ENCODE measurements at places on chromosomes 4 and X.

DNA sequence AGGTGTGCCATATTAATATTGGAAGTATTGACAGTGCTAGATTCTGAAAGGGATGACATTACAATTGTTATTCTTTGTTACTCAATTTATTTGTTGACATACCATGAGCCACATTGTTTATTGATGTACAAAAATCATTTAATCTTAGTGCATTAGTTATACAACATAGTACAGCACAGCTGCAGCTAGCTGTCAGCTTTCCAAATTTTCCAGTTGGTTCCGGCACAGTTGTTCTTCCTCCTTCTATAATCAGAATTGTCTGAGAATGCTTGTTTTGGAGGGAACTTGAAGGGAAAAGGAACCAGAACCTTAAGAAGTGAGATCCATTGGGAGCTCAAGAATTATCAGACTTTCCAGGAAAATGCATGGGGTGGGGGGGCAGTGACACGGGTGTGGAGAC lies 281.4 kb downstream of the ZIC3 start:
- no peak for DNase-seq

- DNase-seq, result no peak
Observed at GRCh38 chrX:149151805-149152757, 353.0 kb downstream of the IDS start.

GRCh38 chrX:66919280-66919832 lies 280.5 kb upstream of the EDA2R start:
- DNase-seq, result no peak

DNA sequence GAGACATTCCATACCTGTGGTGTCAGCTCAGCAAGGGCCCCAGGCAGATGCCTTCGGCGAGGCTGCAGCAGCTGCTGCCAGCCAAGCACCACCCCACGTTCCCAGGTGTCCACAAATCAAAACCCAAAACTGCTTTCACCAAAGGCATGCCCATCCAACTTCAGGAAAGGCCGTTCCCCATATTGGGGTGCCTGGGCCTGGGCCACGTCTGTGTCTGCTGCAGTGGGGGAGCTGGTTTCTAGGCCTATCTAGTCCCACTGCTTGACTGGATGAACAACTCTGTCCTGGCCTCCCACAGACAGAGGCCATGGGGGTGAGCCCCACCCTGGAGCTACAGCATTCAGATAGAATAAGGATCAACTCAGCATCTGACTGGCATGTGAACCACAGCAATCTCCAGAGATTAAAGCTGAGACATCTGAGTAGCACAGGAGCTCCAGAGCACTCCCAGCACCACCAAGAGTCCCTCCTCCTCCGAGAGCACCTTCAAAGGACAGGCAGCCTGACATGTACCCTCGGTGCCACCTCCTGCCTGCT lies 37.0 kb downstream of the NAT8L start:
- DNase-seq, result no peak

- no peak for DNase-seq
Observed at GRCh38 chr4:184248216-184248615, 30.5 kb upstream of the ENPP6 start.

DNA sequence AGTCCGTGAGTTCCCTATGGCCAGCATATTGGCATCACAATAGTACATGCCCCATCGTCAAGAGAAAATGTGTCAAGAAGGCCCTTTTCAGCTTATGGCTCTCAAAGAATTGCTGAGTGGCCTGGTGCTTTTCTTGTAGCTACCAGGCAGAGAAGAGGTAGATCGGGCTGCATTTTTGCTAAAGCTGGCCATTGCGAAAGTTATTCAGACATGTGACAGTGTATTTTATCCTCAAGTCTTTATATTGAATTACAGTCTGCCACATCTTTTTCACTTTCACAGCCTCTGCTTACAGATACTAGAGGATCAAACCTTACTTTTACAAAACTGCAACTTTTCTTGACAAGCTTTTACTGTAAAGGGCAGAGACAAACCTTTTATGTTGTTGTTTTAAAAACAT lies 261.5 kb upstream of the IGFBP7 start:
- DNase-seq, result no peak

- DNase-seq, result peak; percentile 28
Observed at GRCh38 chr4:111854494-111855087, 290.7 kb upstream of the FAM241A start.

- DNase-seq, result no peak
Observed at GRCh38 chr4:37561803-37562207, 124.4 kb downstream of the RELL1 start.

- DNase-seq, result no peak
Observed at GRCh38 chrX:18985186-18985435, 1.2 kb upstream of the PHKA2 start.

DNA sequence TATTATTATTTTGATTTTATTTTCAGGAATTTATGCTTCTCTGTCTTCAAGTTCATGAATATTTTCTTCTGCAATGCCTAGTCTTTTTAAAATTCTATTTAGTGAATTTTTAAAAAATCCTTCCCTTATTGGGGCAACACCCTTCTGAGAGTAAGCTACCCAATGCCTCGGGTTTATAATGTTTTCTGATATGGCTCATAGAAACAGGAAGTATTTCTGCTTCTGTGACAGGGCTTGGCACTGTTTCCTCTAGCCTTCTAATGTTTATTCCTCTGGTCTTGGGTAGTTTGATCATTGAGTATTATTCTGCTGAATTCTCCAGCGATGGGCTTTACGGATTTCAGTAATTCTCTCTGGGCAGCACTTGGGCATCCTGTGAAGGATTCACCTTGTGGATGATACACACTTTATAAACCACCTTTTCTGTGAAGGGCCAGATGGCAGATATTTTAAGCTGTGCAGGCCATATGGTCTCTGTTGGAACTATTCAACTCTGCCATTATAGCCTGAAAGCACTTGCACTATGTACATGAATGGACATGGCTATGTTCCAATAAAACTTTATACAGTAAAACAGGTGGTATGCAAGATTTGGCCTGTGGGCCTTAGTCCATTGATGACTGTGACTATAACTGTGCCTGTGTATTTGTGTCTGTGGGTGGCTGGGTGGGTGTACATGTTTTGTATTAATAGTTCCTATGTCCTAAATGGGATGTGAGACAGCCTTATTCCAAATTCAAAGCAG lies 95.9 kb upstream of the FAT1 start:
- no peak for DNase-seq

GRCh38 chr4:144531841-144532240 lies 114.1 kb upstream of the HHIP start:
- DNase-seq, result no peak

DNA sequence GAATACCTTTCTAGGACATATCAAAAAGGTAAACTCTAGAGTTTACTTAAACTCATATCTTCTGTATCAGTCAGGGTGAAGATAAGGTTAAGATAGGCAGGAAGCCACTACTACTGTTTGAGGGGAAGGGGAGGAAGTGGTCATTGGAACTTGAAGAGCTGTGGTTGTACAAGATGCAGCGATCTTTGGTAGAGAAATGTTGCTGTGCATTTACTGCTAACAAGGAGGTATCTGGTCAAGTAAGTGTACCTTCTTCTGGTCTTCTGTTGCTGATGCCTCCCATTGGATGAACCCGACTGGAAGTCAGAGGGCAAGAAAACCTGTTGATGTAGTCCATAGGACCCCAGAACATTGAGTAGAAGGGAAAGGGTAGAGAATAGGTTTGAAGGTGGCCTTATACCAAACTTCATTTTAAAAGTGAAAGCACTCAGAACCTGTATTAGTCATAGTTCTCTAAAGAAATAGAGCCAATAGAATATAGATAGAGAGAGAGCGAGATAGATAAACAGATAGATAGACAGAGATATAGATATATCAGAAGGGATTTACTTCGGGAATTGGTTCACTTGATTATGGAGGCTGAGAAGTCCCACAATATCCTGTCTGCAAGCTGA lies 47.9 kb upstream of the TSPAN5 start:
- peak; percentile 77 for DNase-seq

DNA sequence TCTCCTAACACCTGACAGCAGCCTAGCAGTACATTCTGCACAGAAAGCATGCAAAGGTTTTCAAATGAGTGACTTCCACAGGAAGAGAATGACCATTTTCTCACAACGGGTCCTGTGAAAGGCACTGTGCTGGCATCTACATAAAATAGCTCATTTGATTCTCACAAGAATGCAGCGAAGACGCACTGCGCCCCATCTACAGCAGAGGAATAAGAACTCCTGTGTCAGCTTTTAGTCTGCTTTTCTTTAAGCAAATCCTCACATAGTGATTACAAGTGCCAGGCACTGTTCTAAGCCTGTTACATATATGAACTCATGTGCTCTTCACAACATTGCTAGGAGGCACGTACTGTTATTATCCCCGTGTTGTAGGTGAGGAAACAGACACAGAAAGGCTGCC lies 62.5 kb downstream of the AFAP1 start:
- DNase-seq, result no peak

GRCh38 chrX:96729053-96729452 lies 44.4 kb downstream of the DIAPH2 start:
- no peak for DNase-seq

DNA sequence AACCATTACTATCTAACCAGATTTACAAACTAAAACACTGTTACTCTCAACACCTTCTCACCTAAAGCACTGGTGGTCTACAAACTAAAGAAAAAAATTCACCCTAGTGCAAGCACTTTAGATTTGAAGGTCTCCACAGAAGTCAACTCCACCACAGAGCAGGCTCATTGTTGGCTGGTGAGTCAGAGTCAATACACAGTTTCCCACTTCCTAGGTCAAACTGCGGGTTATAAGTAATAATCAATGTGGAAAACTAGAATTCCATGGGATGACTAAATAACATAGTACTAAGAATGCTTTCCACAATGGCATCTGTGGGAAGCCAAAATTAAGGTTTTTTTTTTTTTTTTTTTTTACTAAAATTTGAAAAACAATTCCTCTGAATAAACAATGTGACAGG lies 191.8 kb downstream of the PDGFC start:
- no peak for DNase-seq

DNA sequence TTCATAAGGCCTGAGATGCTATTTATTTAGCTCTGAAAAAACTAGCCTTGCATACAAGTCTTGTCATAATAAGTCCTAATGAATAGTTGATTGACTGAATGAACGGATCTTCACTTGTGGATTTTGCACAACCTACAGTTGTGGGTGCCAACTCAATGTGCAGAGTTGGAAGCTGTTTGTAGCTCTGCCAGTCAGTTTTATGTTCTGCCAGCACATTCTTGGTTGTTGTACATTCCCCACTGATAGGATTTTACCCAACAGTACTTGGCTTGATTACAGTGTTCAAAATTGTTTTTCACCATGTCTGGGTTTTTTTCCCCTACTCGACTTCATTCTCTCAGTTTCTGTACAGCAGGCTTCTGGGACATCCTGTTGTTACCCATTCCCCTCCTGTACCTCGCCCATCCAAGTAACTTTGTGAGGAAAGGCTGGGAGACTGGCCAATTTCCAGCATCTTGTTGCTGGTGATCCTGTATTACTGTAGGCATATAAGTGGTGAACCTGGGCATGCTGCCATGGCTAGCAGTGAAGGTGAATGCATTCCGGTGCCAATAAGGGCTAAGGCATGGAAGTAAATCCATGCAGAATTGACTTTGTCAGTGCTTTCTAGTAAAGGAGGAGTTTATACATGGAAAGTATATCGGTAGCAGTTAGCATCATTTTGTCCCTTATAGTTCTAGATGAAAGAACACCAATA lies 22.8 kb downstream of the IL1RAPL1 start:
- DNase-seq, result no peak

- no peak for DNase-seq
Observed at GRCh38 chr4:107705742-107706556, 14.1 kb downstream of the PAPSS1 start.

DNA sequence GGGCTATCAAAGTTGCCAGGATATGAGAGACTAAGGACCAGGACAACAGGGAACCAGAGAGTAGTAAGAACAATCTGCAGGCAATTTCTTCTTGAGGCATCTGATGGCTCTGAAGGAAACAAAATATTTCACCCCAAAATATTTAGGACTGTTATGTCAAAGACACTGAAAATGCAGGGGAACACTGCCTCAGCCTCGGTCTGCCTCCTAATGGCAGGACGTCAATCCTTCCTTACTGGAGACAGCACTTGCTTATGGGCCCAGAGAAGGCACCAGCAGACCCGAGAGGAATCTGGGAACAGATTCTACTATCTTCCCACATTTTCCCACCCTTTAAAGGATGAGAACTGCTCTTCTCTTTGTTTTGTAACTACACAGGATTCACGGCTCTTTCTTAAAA lies 23.3 kb downstream of the RNF150 start:
- no peak for DNase-seq

DNA sequence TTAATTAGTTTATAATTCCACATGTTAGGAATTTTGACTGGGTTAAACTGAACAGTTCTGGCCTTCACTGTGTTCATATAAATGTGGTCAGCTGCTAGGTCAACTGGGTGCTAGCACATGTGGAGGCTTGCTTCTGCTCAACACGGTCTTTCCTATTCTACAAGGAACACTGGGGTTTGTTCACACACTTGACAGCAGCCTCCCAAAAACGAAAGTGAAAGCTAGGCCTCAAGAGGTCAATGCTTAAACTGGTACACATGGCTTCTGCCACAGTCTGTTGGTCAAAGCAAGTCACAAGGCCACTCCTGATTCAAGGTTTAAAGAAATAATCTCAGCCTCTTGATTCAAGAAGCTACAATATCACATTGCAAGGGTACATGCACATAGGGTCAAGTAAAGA lies 126.5 kb downstream of the QDPR start:
- peak; percentile 52 for DNase-seq

GRCh38 chrX:102832661-102833060 lies 104.4 kb upstream of the RAB40AL start:
- DNase-seq, result no peak

DNA sequence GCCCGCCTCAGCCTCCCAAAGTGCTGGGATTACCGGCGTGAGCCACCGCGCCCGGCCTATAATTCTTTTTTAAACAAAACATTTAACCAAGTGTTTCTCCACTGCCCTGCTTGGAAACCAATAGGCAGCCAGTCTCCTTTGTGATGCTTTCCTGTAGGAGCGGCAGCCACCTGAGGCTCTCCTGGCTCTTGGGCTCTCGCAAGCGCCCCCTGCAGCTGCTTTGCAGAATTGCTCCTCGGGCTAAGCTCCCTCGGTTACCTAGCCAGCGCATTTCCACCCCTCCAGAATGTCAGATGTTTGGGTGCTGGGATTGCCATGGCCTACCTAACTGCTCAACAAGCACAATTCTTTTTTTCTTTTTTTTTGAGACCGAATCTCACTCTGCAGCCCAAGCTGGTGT lies 7.7 kb downstream of the S100P start:
- DNase-seq, result peak; percentile 54

DNA sequence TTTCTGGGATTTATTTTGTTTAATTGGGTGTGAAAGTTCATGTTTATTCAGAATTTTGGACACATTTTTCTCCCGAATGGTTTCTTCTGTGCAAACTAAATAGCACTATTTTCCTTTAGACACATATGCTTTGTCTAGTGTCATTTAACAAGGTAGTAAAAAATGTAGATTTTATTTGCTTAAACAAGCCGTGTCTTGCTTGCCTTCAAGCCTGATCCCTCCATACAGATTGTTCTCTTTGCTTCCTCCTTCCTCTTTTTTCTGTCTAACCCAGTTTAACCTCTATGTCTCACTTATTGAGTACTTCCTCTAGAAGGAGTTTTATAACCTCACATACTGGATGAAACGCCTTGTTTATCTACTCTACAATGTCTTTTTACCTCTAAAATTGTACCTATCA lies 211.8 kb downstream of the NPFFR2 start:
- no peak for DNase-seq
